ENCODE measurements at places on chromosomes 11 and 22. TPM values are rescaled to one million over a fixed set of nuclear protein-coding genes. Genes with fewer than 3 reads are reported as not detected.

Gene RCOR2
- total RNA-seq: 0.80 TPM

Gene CHST1
- total RNA-seq: not detected

Gene RAPSN
- not detected for total RNA-seq

Gene KCNJ5
- 0.08 TPM for total RNA-seq

Gene CCDC73
- total RNA-seq: not detected

Gene CASP5
- not detected for total RNA-seq

Gene SLC37A2
- 184 TPM for total RNA-seq

Gene APOL4
- total RNA-seq: not detected

Gene MMP11
- 1.1 TPM for total RNA-seq

Gene APOBEC3H
- total RNA-seq: not detected

Gene CRYBB3
- not detected for total RNA-seq

Gene GTSE1
- 15.6 TPM for total RNA-seq

Gene MYRF
- total RNA-seq: 1.7 TPM

Gene MB
- not detected for total RNA-seq

Gene KCNJ4
- total RNA-seq: 0.29 TPM

Gene SCO2
- 2.7 TPM for total RNA-seq

Gene TREH
- total RNA-seq: 0.13 TPM

Gene TRIM48
- 3.0 TPM for total RNA-seq

Gene CSRP3
- total RNA-seq: not detected

Gene SLC25A45
- 4.6 TPM for total RNA-seq

Gene TOP3B
- 26.2 TPM for total RNA-seq

Gene PHETA2
- 0.34 TPM for total RNA-seq

Gene FXYD6
- 5.4 TPM for total RNA-seq

Gene DHCR7
- 114 TPM for total RNA-seq

Gene CABP4
- total RNA-seq: not detected

Gene NNMT
- 56.4 TPM for total RNA-seq

Gene PRDX5
- 206 TPM for total RNA-seq

Gene TMEM151A
- 1.8 TPM for total RNA-seq

Gene SMC1B
- 0.16 TPM for total RNA-seq

Gene LUZP2
- total RNA-seq: not detected

Gene ART1
- total RNA-seq: not detected

Gene TSGA10IP
- not detected for total RNA-seq

Gene SLC25A22
- total RNA-seq: 16.2 TPM

Gene SLC22A6
- total RNA-seq: not detected

Gene KCNJ11
- not detected for total RNA-seq

Gene LARGE1
- total RNA-seq: 22.0 TPM
